ENCODE measurements at places on chromosomes 12 and 14.

DNA sequence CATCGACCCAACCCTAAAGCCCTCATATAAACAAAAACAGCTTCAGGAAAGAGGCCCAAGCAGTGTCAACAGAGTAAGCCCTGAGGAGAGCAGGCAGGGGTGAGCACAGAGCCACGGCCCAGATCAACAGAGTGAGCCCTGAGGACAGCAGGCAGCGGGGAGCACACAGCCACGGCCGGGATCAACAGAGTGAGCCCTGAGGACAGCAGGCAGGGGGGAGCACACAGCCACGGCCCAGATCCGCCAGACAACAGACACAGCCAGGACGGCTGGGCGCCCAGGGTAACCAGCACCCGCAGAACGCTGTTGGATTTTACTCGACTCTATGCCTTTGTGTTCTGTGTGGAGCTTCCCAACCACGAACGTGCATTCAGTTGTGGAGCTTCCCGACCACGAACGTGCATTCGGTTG is 15.0 kb downstream of the CCDC85C start:
- DNase-seq = no peak

GRCh38 chr14:72644038-72644437 is 249.9 kb downstream of the DPF3 start:
- no peak for DNase-seq

- DNase-seq = no peak
Observed at GRCh38 chr12:40583743-40584142, 108.5 kb upstream of the CNTN1 start.

GRCh38 chr14:99212646-99213045 is 59.4 kb downstream of the BCL11B start:
- DNase-seq = no peak

DNA sequence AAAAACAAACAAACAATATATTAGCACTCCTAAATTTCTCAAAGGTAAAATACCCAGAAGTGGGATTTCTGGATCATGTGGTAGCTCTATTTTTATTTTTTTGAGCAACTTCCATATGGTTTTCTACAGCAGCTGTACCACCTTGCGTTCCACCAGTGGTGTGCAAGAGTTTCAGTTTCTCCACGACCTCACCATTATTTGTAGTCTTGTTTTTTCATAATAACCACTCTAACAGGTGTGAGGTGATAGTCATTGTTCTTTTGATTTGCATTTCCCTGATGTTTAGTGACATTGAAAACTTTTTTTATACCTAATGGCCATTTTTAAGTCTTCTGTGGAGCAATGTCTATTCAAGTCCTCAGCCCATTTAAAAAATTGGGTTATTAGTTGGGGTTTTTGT is 127.3 kb upstream of the SLC38A2 start:
- no peak for DNase-seq

GRCh38 chr14:55926007-55926406 is 192.2 kb upstream of the PELI2 start:
- no peak for DNase-seq

GRCh38 chr12:6044082-6044481 is 80.4 kb downstream of the VWF start:
- DNase-seq = no peak
